ENCODE measurements at places on chromosomes 12 and 14.

GRCh38 chr12:108531929-108532848 lies 17.1 kb downstream of the FICD start:
- DNase-seq = no peak

DNA sequence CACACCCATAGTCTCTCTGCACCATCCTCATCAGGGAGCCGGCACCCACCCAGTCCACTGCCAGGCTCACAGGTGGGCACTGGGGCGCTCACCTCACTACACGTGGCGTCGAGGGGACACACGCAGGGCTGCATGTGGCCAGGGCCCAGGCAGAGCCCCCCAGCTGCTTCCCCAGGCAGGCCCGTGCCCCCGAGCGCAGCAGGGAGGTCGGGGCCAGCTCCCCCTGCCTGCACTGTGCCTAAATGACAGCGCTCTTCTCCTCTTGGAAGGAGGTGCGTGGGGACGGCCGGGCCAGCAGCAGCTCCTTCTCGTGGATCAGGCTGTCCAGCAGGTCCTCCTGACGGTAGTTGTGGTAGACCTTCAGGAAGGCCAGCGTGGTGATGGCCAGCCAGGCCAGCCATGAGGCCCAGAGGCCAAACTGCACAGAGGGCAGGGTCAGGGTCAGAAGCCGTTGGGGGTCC lies 11.3 kb downstream of the TMEM179 start:
- no peak for DNase-seq

- no peak for DNase-seq
These were observed 1.2 kb downstream of the NOVA1 start for GRCh38 chr14:26596543-26597061.

DNA sequence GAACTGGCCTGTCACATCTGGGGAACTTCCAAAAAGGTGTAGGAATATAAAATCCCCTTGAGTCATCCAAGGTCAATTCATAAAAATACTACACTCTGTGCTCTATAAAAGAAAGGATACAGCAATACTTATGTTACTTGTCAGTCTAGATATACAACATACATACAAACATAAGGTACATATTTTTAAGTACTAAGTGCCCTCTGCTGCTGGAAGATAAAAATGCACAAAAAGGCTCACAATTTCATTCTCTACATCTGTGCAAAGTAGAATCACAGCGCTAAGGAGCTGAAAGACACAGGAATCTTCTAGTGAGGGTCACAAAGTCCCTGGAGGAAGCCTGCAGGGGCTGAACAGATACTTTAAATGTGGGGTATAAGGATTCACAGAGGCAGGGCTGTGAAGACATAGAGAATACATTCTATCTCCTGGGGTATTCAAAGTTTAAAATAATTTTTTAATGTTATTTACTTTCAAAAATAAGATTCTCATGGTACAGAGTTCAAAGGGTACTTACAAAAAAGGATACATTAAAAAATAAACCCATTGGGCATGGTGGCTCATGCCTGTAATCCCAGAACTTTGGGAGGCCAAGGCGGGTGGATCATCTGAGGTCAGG lies 10.2 kb upstream of the GOLGA5 start:
- DNase-seq = peak; percentile 37

DNA sequence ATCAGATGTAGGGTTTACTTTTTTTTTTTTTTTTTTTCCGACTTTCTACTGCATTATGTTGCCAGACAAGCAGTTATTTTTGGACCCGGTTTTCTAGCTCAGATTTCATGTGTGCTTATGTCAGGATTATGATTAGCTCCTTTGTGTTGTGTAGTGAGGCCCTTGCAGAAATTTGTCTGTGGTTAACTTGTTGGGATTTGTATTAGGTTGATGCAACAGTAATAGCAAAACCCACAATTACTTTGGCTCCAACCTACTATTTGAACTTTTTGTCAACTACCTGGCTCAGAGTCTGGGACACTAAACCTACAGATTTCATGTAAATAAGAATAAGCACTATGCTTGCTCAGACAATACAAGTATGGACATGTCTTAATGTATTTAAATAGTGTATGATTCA lies 44.1 kb upstream of the KCNJ8 start:
- DNase-seq = no peak

- DNase-seq = no peak
These were observed 22.7 kb downstream of the CGRRF1 start for GRCh38 chr14:54532111-54533012.

- no peak for DNase-seq
These were observed 14.9 kb downstream of the DTX1 start for GRCh38 chr12:113071135-113072112.

- DNase-seq = no peak
These were observed 243.5 kb upstream of the DAAM1 start for GRCh38 chr14:58944968-58945356.

DNA sequence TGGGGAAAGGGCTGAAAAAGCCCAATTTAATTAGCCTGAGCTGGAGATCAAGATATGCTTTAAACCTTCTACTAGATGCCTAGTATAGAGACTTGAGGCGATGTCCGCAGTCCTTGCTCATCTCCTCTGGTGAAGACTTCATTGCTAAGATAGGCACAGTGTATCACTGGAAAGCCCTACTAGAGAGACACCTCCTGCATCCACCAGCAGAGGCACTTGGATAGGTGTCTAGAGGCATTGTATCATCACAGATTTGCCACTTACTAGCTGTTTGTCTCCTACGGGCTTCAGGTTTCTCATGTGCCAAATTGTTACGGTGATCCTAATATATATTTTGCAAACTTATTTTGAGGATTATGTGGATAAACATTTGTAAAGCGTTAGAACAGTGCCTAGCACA lies 1048.5 kb downstream of the GALC start:
- DNase-seq = no peak

DNA sequence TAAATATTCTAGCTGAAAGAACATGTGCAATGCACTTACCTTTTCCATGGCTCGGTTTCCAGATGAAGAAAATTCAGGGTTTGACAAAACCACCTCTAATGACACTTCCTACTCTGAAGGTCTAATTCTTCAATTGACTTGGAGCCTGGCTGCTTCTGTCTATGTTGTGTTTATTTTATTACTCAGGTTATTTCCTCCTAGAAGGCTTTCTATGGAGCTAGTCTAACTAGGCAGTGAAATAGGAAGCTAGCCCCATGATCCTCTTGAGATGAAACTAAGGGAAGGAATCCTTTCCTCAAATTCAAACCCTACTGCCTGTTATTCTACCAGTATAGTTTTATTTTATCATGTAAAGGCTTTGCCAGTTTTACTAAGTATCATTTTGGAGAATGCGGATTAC lies 20.9 kb upstream of the IFNG-AS1 start:
- DNase-seq = no peak

- peak; percentile 52 for DNase-seq
These were observed 8.9 kb downstream of the GPR65 start for GRCh38 chr14:88013750-88014349.

- DNase-seq = peak; percentile 88
These were observed at the start of gene GNG2 for GRCh38 chr14:51860164-51860824. TSS of gene GNG2 (plus strand) at chr14:51860612. CDS start at chr14:51950679, 90,067 bp downstream.

GRCh38 chr14:29425705-29426482 lies 501.8 kb downstream of the PRKD1 start:
- DNase-seq = no peak

DNA sequence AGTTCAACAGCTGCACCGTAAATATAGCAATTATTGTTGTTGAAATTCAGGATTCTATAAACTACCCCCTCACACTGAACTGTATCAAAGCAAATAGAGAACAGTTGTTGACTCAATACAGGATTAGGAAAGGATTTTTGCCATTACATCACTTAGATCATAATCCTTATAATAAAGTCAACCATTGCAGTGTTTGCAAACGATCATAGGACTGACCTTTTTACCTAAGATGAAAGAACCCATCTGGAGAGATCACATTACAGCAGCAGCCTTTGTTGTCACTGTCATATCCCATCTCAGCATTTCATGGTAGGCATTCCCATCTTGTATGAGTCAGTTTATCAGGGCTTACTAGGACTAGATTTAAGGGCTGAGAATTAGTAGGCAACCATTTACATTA lies 96.1 kb downstream of the IPO8 start:
- no peak for DNase-seq

GRCh38 chr12:81461163-81461562 lies 298.0 kb downstream of the PPFIA2 start:
- no peak for DNase-seq

GRCh38 chr14:73715707-73716106 lies 1.5 kb upstream of the PNMA1 start:
- DNase-seq = no peak

GRCh38 chr12:57455374-57456144 lies 452 bp downstream of the INHBE start:
- no peak for DNase-seq

GRCh38 chr12:118714051-118714460 lies 267.3 kb upstream of the SRRM4 start:
- DNase-seq = no peak

DNA sequence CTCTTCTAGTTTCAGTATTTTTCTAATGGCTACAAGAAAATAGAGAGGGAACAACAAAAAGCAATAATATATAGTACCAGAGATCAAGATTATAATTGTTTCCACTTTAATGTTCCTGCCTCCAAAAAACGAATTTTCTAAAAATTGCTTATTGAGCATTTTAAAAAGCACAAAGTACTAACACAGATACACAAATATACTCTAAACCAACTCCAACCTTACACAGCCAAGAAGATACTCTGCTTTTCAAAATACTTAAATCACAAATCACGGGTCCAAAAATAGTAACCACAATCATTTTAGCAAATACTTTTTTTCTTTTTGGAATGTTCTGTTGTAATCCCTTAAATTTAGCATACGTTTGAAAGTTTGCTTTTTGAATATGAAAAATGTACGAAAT lies 2.0 kb downstream of the YAF2 start:
- no peak for DNase-seq

DNA sequence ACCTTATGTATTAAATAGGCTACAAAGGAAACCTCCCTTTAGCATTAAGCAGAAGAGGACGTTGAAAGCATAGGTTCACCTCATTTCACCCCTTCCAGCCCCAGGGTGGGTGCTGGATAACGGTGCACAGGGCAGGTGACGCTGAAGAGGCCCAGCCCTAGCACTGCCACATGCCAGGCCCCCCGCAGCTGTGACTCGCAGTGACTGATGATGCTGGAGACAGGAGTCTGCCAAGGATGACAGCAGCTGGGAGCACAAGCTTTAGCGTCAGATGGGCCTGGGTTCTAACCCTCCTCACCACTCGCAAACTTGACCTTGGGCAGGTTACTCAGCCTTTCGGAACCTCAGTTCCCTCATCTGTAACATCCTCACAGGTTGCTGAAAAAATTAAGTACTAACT lies 76.7 kb downstream of the TBK1 start:
- DNase-seq = no peak

DNA sequence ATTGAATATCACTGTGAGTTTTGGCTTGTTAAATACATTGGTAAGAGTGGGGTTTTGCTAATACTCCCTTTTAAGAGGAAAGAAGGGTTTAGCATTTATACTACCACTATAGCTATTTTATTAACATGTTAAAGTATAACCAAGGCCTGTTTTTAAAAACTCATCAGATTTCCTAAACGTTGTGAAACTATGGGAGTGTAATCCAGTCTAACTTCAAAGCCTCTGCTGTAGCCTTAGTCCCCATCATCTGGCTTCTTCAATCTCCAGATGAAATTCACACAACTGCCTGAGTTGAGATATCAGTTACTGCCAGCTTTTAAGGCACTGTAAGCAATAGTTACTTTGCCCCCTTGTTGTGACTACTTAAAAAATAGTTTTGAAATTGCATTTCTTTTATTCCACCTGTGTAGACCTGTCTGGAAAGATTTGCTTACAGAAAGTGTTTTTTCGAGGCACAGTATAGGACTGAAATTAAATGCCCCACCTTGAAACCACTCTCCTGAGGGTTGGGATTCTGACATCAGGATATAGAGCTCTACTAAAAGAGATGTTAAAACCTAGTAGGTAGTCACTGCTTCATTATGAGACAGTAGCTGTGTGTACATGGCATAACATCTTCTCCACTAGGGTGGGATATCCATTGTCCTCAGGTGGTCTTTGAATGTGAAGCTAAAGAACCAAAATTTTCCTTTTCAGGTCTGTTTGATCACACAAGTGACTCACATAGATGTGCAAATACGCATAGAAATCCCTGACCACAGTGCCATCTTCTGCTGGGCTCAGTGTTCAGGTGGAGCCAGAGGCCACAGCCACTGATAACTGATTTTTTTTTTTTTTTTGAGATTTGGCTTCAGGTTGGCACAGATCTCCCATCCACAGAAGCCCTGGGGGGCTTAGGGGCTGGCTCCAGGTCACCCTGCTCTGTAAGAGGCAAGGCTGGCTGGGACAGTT lies 125.5 kb downstream of the DAAM1 start:
- no peak for DNase-seq

DNA sequence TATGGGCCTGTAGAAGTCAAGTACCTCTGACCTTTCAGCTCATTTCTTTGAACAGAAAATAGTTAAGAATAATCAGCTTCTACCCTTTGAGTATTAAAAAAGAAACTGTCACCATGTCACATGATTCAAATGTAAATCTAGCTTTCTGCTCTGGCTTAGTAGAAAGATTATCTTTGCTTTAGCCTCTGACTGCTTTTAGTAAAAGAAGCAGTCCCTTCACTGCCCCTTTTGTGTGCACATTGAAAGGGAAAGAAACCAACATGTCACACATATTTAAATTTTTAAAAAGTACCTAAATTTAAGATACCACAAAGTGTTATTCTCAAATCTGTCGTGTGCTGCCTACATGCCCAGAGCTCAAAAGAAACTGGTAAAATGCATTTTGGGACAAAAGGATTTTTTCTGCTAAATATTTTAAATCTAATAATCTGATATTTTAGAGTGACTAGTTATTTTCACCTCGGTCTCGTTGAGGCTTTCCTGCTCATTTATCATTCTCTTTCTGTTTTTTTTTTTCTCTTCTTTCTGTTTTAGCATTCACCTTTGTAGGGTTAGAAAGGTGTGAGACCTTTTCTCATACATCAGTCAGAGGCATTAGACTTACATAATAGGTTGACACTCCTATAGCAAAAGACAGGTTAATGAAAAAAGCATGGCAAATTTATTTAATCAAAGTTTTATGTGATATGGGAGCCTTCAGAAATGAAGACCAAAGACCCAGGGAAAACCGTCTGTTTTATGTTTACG lies 41.3 kb downstream of the SLC16A7 start:
- no peak for DNase-seq

DNA sequence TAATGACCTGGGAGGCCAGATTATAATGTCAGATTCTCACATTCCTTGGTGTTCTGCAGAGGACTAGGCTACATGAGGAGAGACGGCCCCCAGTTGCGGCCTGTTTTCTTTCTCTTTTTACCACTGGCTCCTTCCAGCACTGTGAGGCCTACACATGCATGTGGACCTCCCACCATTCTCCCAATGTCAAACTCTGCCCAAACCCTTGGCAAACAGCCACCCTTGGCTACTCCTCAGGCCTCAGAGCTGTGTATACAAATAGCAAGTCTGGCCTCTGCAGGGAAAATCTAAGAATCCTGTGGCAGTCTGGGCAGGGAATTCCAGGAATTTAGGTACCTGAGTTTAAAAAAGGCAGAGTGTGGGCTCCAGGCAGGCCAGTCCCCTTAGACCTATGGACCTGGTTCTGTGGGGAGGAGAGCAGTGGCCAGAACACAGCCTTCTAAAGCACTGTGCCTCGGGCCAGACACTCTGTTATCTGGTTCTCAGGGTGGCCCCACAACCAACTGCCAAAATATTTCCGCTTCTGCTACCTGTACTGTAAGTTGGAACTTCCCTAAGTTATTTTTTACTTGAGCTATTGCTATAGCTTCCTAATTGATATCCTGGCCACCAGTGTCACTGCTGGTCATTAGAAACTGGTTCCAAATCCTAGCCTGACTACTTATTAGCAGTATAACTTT lies 19.9 kb upstream of the NEDD1 start:
- DNase-seq = no peak
